Activated naive CD4-positive, alpha-beta T cell (primary cell): ENCODE measurements at places on chromosomes 5 and 9.

DNA sequence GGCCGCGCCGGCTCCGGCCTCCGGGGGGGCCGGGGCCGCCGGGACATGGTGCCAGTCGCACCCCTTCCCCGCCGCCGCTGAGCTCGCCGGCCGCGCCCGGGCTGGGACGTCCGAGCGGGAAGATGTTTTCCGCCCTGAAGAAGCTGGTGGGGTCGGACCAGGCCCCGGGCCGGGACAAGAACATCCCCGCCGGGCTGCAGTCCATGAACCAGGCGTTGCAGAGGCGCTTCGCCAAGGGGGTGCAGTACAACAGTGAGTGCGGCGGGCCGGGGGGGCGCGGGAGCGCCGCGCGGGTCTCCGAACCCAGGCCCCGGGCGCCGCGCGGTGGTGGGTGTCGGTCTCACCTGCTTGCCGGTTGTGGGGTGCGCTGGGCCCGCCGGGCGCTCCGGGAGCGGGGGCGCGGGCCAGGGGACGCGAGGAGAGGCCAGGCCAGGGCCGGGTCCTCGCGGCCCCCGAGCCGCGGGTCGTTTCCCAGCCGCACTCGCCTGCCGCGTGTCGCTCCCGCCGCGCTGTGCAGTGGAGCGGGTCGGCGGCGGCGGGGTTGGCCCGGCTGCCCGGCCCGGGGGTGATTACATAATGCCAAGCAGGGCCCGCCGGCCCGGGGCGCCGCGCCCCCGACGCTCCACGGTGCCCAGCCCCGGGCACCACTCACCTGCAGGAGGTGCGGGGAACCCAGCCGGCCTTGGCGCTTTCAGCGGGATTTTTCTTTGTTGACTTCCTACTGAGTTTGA lies 492 bp downstream of the RABL6 start:
- DNase-seq: no peak

- DNase-seq: no peak
Measured at GRCh38 chr5:80479713-80480112, 8.2 kb upstream of the FAM151B start.

GRCh38 chr5:151107738-151108520 lies 27.1 kb upstream of the TNIP1 start:
- no peak for DNase-seq

GRCh38 chr5:53430618-53431252 lies 49.7 kb upstream of the FST start:
- DNase-seq: no peak

- no peak for DNase-seq
Measured at GRCh38 chr5:170917113-170917512, 55.3 kb downstream of the RANBP17 start.

DNA sequence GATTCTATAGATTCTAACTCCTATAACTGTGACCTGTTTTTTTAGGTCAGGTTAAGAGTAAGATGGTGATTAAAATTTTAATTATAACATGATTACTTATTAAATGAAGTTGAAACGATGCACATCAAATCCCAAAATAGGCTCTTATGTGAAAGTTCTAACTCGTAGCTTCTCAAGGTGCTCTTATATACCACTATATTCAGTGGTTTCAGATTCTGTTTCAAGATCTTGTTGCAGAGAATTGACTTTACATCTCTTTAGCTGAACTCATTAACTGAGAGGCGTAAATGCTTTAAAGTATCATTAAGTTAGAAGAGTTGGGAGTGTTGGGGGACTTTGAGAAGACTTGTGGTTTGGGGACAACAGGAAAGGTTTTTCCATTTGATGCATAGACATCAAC lies 1399.8 kb downstream of the PTPRD start:
- DNase-seq: no peak

DNA sequence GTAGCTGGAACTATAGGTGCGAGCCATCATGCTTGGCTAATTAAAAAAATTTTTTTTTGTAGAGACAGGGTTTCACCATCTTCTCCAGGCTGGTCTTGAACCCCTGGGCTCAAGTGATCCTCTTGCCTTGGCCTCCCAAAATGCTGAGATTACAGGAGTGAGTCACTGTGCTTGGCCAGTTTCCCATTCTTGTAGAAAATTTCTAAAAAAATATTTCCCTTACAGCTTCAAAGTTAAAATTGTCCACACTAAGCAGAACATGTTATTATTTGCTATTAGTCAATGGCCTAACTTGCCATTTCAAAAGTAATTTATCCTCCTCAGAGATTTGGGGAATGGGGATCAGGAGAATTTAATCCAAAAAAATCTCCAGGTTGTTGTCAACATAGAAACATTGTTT lies 40.1 kb downstream of the SLC38A9 start:
- DNase-seq: no peak

- DNase-seq: no peak
Measured at GRCh38 chr5:178417391-178417811, 172.8 kb downstream of the COL23A1 start.

- DNase-seq: no peak
Measured at GRCh38 chr5:92777421-92777820, 803.6 kb downstream of the NR2F1-AS1 start.
